ENCODE measurements at places on chromosomes 7 and 10.

DNA sequence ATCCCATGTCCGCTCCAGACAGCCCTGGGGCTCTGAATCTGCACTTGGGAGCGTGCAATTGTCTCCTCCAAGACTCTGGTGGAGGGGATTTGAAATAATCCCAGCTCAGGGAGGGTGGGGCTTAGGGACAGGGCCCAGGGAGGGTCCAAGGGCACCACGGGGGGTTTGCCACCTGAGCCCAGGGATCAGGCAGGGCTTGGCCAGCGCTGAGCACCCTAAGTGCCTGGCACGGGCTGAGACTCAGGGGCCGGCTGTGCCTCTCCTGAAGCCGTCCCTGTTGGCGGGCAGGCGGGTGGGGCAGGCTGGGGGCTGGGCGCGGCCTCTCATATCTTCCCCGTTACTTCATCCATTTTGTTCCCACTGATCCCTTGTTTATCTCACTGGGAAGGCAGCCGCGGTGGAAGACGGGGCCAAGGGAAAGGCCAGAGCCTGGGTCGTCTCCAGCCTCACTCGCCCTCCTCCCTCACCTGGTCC, 41.8 kb upstream of the ELN start:
- no peak for DNase-seq

DNA sequence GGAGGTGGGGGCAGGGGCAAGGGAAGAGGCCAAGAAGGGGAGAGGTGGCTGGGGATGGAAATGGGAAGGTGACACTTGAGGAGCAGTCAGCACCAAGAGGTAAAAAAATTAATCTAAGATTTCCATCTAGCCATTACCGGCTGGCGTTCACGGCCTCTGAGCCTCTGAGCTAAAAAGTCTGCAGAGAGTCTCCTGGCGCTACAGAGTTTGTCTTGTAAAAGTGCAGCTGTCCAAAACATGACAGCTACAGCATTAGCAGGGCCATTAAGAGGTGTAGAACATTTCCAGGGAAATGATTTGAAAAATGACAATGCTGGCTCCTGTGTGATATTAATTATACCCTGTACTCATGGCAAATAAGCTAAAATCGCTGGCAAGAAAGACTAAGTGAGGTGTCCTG, 167.6 kb downstream of the LRMDA start:
- DNase-seq, result no peak

DNA sequence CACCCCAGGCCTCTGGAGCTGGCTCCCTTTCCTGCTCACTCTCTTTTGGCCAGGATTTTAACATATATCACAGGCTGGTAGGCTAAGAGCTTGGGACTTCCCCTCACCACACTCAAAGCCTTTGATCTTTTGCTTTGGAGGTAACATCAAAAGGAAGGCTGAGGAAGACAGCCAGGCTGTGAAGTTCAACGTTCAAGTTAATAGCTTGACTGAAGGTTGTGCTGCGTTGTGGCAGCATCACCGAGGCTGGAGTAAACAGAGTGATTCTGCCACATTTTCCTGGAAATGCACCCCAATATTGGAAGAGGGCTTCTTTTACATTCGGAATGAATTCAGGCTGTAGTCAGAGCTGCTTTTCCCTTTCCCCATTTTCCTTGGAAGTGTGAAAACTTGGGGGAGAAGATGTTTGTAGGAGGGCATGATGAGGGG, 57.3 kb downstream of the TCF7L2 start:
- DNase-seq, result no peak

DNA sequence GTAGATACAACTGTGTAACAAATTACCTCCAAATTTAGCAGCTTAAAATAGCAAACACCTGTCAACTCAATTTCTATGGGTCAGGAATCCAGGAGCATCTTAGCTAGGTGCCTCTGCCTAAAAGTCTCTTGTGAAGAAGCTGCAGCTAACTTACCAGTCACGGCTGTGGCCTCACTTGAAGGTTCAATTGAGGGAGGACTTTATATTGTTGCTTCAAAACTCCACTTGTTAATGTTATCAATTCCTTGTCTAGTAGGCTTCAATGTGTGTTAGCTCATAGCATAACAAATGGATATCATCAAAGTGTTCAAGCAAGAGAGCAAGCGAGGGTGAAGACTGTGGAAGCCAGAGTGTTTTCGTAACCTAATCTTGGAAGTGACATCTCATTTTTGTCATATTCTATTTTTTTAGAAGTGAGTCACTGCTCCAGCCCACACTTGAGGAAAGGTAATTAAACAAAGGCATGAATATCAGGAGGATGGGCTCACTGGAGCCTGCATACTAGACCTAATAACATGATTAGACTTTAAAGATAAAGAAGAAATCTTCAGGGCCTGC, 172.9 kb downstream of the SPAG6 start:
- no peak for DNase-seq

Measured in hepatic stellate cell (primary cell).